Amygdala (tissue), 56 donors: ENCODE measurements at places on chromosomes 5 and 9.

DNA sequence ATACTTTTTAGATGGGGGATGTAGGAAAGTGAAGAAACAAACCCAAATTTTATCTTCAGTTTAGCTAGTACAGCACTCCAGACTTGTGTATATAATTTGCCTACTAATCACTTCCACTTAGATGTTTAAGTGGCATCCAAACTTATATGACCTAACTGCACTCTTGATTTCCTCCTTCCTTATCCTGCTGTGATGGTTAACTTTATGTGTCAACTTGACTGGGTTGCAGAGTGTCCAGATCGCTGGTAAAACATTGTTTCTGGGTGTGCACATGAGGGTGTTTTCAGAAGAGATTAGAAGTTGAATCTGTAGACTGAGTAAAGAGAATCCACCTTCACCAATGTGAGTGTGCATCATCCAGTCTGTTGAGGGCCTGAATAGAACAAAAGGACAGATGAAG is 79.8 kb downstream of the PCSK1 start:
- no peak for DNase-seq

DNA sequence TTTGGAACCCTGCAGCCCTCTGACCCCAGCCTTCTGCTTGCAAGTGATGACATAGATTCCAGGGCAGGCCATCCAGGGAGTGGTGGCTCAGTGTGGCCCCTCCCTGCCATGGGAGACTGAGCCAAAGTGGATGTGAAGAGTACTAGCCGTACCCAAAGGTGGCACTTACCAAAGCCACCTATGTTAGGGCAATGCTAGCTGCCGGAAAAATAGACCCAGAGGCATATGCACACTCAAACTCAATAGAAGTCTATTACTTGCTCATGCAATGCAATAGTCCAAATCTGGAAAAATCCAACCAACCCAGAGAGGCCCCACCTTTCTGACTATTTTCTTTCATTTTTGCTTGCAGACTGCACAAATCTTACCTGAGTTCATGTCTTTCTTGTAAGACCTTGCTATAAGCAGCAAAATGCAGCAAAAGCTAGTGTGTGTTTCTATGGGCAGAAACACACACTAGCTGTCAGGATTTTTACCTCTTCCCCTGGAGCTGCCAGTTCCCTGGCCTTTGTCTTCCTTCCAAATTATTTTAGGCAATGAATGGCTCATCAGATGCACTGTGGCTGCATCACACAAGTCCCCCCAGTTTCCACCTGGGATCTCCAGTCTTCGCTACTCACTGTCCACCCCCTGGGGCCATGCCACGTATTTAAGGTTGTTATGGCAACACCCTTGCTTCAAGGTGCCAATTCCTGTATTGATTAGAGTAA is 74.0 kb downstream of the HRH2 start:
- DNase-seq: no peak

DNA sequence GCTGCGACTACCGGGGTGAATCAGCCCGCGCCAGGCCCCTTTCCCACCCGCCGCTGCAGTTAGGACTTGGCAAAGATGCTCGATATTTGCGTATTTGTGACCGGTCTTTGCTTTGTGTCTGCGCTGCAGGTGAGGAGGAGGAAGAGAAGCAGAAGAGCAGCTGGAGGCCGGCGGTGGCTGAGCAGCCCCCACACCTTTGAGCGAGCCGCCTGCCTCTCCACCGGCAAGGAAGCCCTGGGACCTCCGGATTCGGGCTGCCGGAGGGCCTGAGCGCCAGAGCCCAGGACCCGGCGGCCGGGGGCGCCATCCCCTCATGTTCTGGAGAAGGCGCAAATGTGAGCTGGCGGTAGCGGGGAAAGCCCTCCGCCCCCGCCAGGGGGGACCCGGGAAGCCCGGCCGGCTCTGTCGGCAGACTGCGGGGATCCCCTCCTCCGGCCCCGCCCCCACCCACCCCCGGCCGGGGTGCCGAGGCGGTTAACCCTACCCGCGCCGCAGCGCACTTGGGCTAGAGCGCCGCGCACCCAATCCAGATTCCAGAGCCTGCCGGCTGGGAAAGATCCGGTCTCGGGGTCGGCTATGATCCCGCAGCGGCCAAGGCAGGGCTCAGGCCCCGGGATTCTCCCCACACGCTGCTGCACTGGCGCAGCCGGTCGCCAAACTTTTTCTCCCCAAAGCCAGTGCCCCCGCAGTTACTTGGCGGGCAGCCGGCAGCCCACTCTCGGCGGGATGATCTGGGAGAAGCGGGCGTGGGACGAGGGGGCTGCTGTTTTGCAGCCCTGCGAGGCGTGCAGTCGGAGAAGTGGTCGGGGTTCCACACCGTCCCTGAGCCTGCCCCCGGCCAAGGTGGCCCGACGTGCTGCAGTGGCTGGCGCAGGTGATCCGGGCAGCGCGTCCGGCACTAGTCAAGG is 800 bp upstream of the KCNN2 start:
- peak; percentile 54 for DNase-seq

DNA sequence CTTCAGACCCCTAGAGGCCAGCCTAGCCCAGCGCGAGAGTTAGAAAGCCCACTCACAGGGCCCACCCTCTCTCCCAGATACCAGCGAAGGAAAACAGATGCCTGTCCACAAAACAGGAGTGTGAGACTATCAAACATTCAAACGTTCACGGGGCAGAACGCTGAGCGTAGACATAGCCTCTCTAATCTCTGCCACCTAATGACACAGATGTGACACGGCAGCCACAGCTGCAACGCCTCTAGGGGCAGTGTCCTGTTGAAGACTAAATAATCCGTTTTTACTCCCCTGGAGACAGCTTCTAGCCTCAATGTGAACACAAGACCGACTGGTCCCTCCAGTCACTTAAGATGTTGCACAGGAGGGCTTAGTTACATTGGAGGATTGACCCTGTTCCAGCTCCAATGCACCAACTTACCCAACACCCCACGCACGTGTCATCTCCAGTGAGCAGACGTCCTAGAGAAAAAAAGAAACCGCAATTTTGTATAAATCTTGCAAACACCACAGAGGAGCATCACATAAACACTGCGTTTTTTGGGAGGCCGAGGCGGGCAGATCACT is 14.3 kb downstream of the DIPK1B start:
- no peak for DNase-seq

- no peak for DNase-seq
Observed at GRCh38 chr5:98899456-98899855, 29.4 kb downstream of the CHD1 start.

DNA sequence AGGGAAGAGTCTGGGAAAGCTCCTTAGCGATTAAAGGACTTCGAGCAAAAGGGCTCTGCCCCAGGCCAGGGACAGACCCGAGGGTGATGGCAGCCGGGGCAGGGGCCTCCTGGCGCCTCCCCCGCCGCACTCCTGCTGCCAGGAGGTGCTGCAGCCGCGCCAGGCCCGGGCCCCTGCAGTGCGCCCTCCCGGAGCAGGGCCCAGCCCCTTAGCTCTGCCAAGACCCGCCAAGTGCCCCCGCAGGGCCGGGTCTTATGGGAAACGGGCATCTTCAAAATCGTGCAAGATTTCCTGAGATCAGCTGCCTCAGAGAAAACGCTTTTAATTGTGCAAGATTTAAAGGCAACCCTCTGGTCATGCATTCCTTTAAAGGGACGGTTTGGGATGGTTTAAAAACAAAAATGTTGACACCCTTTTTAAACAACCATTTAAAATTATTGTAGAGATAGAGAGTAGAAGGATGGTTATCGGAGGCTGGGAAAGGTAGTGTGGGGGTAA is 52.4 kb downstream of the CDC14B start:
- DNase-seq: no peak

- no peak for DNase-seq
Observed at GRCh38 chr5:173625261-173625660, 8.8 kb upstream of the BOD1 start.

- no peak for DNase-seq
Observed at GRCh38 chr9:117084221-117084620, 330.6 kb downstream of the ASTN2 start.

DNA sequence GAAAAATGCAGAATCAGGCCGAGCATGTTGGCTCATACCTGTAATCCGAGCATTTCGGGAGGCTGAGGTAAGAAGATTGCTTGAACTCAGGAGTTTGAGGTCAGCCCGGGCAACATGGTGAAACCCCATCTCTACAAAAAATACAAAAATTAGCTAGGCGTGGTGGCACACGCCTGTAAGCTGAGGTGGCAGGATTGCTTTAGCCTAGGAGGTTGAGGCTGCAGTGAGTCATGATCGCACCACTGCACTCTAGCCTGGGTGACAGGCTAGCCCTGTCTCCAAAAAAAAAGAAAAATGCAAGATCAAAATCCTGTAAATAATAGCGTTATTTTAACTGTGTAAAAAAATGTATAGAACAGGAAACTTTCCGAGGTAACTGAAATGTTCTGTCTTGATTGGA is 39.4 kb downstream of the RNF44 start:
- DNase-seq: no peak

DNA sequence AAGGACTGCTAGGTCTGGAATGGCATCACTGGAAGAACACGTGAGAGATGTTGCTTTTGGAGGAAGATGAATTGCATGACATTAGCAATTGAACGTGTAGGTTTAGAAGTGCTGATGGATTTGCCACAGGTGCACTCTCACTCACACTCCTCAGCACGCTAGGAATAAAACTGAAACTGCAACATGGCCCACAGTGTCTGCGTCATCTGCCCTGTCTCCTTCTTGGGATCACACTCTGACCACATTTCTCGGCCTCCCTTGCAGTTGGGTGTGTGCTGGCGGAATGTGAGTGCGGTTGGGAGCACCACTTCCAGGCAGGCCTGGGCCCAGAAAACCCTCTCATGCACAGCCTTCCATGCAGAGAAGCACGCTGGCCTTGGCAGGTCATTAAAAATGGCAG is 152.8 kb upstream of the LHFPL2 start:
- DNase-seq: no peak

- DNase-seq: no peak
Observed at GRCh38 chr5:122775550-122776542, 966 bp downstream of the SNX2 start.

DNA sequence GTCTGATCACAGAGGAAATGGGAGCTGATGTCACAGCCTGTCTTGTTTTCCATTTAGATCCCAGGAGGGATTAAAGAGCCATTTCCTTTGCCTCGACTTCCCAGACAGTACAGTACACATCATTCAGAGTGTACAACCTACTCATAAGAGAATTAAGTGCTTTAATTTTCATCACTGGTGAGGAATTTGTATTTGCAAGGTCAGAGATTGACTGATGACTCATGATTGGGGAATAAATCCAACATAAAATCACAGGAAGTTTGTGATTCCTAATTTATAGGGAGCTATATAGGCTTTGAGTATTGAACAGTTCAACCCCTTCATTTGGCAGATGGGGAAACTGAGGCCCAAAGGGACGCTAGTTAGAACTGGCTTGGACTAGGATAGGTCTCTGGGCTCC is 4.1 kb upstream of the TOMM5 start:
- DNase-seq: no peak

GRCh38 chr5:38745836-38746732 is 99.7 kb upstream of the OSMR start:
- DNase-seq: peak; percentile 16

DNA sequence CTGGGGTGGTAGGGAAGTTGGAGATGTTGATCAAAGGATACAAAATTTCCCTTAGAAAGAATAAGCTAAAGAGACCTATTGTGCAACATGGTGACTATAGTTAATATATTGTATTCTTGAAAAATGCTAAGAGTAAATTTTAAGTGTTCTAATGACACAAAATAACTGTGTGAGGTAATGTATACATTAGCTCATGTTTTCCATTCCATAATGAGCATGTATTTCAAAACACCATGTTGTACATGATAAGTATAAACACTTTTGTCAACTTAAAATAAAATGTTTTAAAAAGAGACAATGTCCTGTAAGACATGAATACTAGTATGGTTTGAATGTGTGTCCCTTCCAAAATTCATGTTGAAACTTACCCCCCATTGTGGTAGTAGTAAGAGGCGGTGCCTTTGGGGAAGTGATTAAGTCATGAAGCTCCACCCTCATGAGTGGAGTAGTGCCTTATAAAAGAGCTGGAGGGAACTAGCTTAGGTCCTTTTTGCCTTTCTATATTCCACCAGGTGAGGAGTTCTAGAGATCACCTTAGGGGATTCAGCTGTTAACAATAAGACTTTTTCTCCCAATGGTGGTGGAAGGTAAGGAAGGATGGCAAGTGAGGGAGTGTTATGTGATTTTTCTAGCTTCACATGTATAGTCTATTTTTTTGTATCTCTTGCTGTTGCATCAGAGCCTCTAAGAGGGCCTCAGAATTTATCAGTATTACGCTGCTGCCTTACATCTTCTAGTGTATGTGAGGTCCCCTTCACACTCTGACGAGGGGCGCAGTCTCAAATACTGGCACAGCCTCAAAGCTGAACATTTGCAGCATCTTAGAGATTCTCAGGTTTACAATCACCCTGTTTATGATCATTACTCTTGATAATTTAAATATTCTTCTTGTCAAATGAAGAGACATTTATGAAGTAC is 94.9 kb upstream of the NREP start:
- DNase-seq: no peak

- DNase-seq: peak; percentile 16
Observed at GRCh38 chr5:138339091-138339456, 1.0 kb downstream of the FAM53C start.

- DNase-seq: no peak
Observed at GRCh38 chr9:70492319-70492777, 77.9 kb upstream of the KLF9 start.

DNA sequence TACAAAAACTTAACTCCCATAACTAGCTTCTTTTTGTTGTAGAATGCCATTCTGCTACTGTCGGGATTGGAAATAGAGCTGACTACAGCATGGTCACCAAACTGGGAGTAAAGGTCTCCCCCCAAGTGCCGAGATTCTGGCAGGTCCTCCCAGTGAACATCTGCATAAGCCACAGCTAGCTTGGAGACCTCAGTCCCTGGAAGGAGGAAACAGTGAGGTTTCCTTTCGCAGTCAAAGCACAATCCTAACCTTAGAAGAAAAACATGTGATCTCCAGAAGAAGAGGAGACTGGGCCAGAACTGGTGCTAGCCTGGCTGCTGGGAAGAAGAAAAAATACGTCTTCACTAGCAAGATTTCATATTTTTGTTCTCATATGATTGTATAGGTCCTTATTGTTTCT is 127.4 kb downstream of the SCAMP1 start:
- DNase-seq: no peak

- DNase-seq: no peak
Observed at GRCh38 chr5:147113967-147114366, 120.9 kb upstream of the STK32A start.

GRCh38 chr9:126980231-126980630 is 65.6 kb downstream of the RALGPS1 start:
- no peak for DNase-seq

GRCh38 chr9:76310991-76311390 is 83.2 kb downstream of the RFK start:
- no peak for DNase-seq

GRCh38 chr5:131776450-131776849 is 20.4 kb downstream of the FNIP1 start:
- no peak for DNase-seq

- no peak for DNase-seq
Observed at GRCh38 chr9:93058355-93059010, at the start of gene SUSD3. Gene SUSD3, plus strand, starts transcription at chr9:93058701. Its CDS starts 42 bp downstream, at chr9:93058743.

DNA sequence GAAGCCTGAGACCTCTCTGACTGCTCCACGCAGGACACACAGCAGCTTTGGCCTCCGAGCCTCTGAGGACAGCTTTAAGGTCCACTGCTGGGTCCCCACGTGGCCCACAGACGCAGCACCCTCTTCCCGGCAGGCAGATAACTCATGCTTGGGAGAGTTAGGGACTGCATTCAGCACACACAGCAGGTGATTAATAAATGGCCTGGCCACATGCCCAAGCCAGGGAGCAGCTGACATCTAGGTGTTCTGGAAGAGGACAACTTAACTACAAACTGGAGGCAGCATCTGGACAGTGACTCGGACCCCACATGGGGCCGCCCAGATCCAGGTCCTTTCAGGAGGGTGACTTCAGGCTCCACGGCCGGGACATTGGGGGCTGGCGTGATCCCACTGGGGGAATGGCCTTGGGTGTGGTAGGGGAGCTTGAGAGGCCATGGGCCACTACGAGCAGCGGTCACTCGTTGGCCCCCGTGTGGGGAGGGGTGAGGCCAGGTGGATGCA is 11.3 kb downstream of the NINJ1 start:
- no peak for DNase-seq
